ENCODE measurements at places on chromosomes 11 and 22.

GRCh38 chr22:27677905-27678458 lies 123.6 kb downstream of the MN1 start:
- no peak for DNase-seq

- no peak for DNase-seq
Observed at GRCh38 chr11:2163428-2163978, 2.5 kb upstream of the INS start.

- DNase-seq: peak; percentile 78
Observed at GRCh38 chr22:35231585-35232084, 25.7 kb upstream of the HMGXB4 start.

- DNase-seq: no peak
Observed at GRCh38 chr11:95796501-95796900, 6.2 kb downstream of the CEP57 start.

DNA sequence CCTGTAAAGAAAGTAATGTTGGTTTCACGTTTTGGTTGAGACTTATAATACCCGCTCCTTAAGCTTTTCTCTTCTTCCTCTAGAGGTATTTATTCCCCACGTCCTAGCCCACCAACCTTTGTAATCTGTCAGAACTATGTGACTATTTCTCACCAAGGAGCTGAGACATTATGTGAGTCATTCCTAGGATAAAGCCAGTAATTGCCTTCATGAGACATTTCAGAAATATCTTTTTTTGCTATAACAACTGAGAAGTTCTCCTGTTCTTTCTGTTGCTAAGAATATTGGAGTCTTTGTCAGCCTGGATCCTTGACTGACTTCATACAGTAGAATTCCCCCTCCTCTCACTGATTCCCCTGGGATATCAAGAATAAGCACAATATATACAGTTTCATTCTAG lies 1497.0 kb upstream of the TENM4 start:
- no peak for DNase-seq

- DNase-seq: no peak
Observed at GRCh38 chr11:91023731-91024130, 800.9 kb upstream of the CHORDC1 start.

DNA sequence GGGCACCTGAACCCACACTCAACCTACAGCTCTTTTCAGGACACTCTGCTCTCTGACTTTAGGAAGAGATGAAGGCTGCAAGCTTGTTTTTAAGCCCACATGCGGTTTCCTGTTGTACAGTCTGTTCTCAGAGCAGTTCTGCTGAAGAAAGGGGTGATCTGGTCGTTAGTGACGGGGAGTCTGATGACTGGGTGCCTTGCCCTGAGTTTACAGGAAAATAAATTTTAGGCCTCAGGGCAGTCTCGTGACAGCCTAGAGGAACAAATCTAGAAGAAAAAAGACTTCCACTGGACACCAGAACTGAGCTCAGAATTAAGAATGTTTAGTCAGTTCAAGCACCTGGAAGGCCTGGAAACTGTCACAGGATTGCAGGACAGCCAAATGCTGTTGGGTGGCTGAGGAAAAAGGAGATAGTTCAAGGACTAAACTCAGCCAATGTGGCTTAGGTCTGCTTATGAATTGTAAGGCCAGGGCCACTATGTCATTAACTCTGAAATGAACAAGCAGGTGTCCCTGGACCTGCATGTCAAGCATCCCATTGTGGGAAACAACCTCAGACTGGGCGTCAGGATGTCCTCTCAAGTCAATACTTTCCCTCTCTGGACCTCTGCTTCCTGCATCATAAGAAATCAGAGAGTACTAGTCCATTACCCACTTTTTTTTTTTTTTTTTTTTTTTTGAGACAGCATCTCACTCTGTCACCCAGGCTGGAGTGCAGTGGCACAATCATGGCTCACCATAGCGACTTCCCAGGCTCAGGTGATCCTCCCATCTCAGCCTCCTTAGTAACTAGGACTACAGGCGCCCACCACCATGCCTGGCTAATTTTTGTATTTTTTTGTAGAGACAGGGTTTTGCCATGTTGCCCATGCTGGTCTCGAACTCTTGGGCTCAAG lies 5.7 kb downstream of the PIK3IP1 start:
- peak; percentile 65 for DNase-seq

GRCh38 chr11:69418576-69419296 lies 62.7 kb upstream of the LINC01488 start:
- no peak for DNase-seq

DNA sequence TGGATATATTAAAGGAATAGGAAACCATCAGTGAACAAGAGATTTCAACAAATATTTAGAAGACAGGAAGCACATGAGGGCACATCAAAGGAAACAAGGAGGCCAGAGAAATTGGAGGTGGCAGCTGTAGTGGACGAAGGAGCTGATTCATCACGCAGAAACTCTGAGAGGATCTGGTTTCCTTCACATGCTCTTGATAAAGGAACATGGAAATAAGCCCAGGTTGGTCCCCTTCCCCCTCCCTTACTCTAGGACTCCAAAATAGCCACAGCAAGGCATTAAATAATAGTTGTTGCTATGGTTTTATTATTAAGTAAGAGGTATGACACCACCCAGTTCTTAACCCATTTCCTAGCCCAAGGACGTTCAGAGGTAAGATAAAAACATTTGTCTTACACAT lies 11.3 kb downstream of the IZUMO1R start:
- no peak for DNase-seq
